Prostate gland (tissue), 2 donors: ENCODE measurements at places on chromosomes 2 and 18.

GRCh38 chr2:191839918-191840804 is 6.7 kb downstream of the CAVIN2 start:
- no peak for DNase-seq

DNA sequence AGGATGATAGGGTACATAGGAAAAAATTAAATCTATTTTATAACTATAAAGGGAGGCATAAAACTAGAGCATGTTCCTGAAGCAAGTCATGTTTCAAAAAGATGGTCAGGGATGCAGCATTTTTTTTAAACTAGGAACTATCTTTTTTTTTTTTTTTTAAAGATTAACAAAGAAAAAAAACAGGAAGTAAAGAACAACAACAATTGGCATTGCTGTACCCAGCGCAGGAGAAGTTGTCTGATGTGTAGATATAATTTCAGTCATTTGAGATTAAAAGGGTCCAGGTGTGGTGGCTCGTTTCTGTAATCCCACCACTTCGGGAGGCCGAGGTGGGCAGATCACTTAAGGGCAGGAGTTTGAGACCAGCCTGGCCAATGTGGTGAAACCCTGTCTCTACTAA is 41.5 kb downstream of the PMAIP1 start:
- no peak for DNase-seq

DNA sequence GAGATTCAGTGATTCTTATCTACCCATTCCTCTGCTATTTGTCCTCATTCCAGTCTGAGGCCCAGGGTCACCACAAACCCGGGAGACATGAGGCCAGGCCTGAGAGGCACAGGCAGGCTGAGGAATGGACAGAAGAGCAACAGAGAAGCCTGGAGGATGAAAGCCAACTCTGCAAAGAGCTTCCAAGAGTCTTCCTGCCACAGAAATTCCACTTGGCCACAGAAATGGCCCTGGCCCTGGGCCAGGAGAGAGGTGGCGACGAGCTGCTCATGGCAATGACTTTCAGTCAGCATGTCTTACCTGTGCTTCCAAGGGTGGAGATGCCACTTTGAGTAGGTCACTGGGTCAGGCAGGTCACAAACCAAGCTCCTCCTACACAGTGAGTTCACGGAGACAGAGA is 155.3 kb upstream of the PKDCC start:
- DNase-seq: no peak

DNA sequence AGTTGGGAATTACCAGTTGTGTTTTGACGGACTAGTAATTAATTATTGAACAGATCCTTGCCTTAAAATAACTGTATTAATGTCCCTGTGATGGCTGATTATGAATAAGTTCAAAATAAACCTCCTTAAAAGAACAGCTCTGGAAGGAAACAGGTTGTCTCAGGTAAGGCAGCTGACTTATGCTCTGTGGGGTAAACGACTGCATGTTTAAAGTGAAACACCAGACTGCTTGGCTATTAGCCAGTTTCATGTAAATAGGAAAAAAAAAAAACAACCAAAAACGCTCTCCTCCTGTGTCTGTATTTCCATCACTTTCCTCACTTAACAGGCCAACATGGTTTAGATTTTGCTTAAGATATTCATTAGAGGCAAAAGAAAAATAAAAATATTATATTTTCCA is 243.6 kb downstream of the TMEM182 start:
- no peak for DNase-seq

DNA sequence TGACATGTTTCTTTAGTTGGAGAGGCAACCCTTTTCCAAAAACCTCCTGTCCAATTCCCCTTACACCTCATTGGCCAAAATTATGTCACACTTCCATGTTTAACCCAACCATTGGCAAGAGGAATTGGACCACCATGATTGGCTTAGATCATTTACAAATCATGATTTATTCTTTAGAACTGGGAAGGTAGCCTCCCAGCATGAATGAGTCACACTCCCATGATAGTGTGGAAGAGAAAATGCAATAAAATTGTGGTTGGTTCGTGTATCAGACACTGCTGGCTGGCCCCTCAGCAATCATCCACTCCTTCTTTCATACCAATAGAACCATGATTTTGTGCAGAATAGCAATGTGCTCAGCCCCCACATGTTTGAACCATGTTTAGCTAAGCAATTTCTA is 156.6 kb upstream of the ACVR2A start:
- DNase-seq: no peak

- no peak for DNase-seq
Measured at GRCh38 chr2:113084249-113085000, 16.7 kb downstream of the IL1F10 start.

GRCh38 chr2:16069663-16069932 is 129.2 kb downstream of the MYCN start:
- DNase-seq: no peak

DNA sequence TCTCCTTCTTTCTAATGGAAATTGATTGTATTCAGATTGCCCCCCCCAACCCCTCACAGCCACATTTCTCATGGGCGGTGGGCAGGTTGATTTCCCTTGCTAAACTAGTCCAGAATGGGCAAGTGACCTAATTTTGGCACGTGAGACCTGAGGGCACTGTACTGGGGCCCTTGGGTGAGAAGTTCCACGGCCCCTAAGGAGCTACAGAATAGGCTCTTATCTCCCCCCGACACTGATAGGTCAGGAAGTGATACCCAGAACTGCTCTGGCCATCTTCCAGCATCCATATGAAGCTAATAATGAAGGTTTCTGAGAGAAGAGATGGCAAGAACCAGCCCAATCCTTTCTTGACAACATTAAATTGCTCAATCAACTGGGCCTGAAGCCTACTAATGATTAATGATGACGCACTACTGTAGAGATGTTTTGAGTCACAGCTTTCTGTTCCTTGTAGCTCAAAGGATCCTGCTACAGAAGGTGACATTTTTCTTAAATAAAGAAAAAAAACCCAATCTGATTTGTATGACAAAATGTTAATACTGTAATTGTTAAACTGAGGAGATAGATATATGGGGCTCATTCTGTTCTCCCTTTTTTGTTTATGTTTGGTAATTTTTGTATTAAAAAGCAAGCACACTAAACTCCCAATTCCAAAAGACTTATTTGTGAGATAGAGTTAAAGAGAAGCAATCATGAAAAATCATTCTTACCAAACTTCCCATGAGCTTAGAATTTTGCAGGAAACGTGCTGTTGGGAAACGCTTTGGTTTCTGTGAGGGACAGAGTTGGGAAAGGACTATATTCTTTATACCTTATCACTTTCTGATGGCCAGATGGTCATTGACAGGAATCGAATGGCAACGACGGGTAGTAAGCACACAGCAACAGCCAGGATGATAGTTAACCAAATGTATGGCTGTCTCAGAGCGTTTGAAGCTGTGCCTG is 28.2 kb upstream of the NARS1 start:
- DNase-seq: no peak

GRCh38 chr2:85329181-85329651 is 1.4 kb upstream of the TGOLN2 start:
- no peak for DNase-seq

- DNase-seq: no peak
Measured at GRCh38 chr2:15853903-15854302, 86.4 kb upstream of the MYCN start.

DNA sequence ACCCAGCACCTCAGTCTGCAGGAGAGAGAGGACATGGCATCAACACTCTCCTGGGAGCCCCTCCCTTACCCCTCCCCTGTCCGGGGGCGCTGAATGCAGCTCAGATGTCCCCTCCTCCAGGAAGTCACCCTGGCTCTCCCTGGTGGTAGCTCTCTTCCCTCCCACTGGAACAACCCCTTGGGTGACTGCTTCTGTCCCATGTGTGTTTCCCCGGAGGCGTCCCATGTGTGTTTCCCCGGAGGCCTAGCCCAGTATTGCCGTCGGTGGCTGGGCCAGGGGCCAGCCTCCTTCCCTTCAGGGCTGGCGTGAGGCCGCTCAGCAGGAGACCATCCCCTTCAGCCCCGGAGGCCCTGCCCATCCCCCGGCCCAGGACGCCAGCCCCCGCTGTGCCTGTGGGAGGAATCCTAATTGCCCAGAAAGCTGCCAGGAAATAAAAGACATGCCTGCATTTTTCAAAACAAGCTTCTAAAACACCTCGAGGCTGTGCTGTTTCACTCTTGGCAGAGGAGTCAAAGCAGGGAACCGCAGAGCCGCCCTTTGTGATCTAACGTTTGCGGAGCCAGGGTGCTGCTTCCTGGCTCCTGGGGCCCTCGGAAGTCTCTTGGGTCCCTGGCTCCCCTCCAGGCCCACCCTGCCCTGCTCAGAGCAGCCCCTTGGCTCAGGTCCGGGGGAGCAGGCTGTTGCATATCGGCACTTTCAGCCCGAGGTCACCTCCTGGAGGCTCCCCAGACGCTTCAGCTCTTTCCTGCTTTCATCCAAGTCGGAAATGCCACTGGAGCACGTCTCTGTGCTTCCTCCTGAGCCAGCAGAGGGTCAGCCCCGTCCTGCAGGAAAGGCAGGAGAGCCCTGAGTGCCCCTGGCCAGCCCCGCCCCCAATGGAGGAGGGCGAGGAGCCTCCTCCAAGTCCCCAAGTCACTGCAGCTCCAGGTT is 11.4 kb downstream of the SNED1 start:
- peak; percentile 69 for DNase-seq

DNA sequence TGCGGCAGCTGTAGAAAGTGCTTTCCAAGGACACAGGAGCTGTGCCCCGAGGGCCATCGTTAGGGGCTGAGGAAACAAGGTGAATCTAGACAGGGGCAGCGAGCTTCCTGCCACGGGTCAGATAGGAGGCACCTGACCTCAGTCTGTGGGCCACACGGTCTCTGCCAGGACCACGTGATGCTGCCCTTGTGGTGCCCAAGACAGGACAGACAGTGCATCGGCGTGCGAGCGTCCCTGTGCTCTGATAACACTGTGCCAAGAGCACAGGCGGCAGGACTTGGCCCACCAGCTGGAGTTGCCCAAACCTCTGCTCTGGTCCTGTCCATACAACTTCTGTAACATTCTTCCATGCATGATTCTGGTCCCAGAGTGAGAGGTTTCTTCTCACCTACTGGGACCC is 225.4 kb downstream of the TWIST2 start:
- DNase-seq: no peak

DNA sequence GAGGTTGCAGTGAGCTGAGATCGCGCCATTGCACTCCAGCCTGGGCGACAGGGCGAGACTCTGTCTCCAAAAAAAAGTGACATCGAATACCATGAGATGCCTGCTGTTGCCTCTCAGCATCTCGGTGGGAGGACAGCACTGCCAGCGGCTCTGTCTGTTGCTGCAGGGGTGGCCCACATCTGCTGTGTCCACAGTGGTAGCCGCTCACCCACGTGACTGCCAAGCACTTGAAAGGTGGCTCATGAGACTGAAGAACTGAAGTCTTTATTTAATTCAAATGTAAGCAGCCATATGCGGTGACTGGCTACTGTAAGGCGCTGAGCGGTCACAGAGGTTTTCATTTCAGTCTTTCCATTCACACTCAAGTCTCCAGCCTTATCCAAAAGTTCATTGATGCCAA is 25.8 kb downstream of the IMPA2 start:
- no peak for DNase-seq

DNA sequence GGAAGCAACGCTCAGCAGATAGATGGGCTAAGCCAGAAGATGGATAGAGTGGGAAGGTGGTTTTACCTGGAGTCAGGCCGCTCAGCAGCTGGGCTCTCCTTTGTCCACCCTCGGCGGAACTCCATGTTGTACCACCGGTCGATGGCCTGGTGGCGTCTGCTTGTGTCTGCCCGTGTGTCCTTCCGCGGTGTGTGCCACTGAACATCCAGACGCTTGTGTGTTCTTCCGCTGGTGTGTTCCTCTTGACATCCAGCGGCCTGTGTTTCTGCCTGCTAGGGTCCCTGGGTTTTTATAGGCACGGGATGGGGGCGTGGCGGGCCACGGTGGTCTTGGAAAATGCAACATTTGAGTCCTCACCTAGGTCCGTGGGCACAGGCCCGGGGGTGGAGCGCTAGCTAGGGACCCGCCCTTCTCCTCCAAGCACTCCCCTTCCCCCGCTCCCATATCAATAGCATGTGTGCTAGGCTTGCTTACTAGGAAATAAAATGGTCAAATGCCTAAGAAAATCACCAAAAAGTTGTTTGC is 1431.7 kb upstream of the ACVR2A start:
- no peak for DNase-seq

GRCh38 chr2:23709311-23709710 is 217.6 kb downstream of the ATAD2B start:
- no peak for DNase-seq

GRCh38 chr2:162063899-162064298 is 10.1 kb downstream of the DPP4 start:
- DNase-seq: no peak

- DNase-seq: peak; percentile 17
Measured at GRCh38 chr18:11553098-11553940, 56.1 kb upstream of the SLC35G4 start.

DNA sequence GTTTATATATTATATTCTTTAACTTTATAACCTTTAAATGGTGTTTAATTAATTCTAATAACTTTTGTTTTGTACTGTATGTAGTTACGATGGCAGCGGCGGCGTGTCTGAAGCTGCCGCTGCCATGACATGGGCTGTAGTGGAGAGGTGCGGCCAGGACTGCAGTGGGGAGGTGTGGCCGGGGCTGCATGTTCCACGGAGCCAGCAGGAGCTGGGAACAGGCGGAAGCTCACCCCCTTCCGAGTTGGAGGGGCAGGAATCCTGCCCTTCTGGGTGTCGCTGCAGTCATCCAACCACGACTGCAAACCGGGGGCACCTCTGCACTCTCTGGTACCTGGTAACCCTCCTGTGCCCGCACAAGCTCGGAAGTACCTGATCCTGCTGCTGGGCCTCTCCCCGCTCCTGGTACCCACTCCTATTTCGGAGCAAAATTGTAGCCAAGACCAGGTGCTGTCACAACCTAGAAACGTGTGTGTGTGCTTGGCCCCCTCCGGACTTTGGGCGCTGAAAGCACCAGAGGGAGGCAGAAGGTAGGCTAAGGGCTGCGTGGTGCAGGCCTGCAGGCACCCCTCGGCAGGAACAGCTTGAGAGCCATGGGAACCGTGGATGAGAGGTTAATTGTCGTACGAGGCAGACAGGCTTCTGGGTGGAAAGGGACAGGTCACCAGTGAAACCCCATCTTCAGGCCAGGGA is 1329.7 kb upstream of the SLC39A10 start:
- no peak for DNase-seq

GRCh38 chr2:120018549-120018948 is 5.7 kb downstream of the EPB41L5 start:
- DNase-seq: no peak

DNA sequence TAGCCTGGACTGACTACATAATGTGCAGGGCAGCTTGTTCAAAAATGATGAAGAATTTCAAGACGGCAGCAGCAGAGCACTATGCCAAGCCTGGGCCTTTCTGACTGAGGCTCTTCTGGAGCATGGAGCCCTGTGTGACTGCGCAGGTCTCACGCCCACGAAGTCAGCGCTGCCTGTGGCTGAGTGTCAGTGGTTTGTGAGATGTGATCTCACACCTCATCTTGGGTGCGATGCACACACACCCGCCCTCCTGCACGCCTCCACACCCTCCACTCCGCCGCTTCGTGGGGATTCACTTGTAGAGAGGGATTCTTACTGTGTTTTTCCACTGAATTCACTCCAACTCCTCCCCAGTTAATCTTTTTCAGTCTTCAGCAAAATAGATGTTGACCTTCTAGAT is 103.9 kb downstream of the VIT start:
- DNase-seq: no peak

DNA sequence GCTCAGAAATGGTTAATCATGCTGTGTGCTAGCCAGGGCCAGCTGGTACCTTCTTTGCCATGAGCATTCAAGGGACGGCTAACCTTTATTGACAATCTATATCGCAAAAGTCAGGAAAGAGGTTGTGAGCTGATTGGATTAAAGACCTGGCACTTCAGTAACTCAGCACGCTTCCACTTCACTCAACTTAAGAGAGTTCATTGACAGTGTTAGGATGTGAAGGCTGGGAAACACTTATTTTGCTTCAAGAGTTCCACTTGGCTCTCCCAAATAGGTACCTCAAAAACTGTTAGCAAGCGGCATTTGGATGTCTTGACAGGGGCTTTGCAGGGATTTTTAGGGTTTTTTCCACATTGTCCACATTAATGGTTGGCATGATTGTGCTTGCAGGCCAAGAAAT is 25.1 kb upstream of the TXNDC2 start:
- DNase-seq: no peak
